Renal pelvis (tissue), 12 donors: ENCODE measurements at places on chromosomes 5 and 9. TPM values are rescaled to one million over a fixed set of nuclear protein-coding genes. Genes with fewer than 3 reads are reported as not detected.

Gene FREM1
- 232 TPM for polyA plus RNA-seq

DNA sequence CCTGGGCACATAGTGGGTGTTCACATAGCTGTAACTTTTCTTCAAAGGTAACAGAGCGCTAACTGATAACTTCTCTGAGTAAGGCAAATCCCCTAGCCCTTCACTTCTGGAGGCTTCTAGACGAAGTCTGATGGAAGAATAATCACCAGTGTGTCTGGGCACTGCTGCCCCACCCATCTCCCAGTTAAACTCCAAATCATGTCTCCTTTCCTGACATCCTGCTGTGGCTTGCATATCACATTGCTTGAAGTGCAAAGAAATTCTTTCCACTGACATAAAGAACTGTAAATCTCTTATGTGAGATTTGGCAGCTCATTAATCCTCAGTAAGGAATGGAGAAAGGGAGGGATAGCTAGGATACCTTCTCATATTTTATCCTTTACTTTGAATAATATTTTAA is 74.6 kb downstream of the MARCHF11 start:
- DNase-seq: no peak

Gene DNAJC18
- 23.4 TPM for polyA plus RNA-seq

- no peak for DNase-seq
Observed at GRCh38 chr5:67378256-67378655, 181.7 kb upstream of the CD180 start.

GRCh38 chr9:110125207-110125751 is 82.7 kb downstream of the C9orf152 start:
- DNase-seq: peak; percentile 84

DNA sequence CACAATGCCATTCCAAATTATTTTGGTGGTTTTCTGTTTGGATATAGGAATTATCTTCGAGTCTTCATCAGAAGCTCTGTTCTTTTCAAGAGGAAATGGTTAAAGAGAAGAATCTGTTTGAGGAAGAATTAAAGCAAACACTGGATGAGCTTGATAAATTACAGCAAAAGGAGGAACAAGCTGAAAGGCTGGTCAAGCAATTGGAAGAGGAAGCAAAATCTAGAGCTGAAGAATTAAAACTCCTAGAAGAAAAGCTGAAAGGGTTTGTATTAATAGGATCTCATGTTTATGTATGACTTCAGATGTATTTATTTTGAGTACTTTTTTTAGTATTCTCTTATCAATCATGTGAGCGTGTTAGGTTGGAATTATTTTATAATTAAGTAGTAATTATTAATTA is 15.0 kb downstream of the HMMR start:
- no peak for DNase-seq

Gene RPS23
- polyA plus RNA-seq: 2,917 TPM

GRCh38 chr9:93276973-93277372 is 93.0 kb downstream of the WNK2 start:
- DNase-seq: no peak

Gene GRAMD2B
- 25.8 TPM for polyA plus RNA-seq

- no peak for DNase-seq
Observed at GRCh38 chr5:153594785-153595184, 104.3 kb downstream of the GRIA1 start.

Gene FOXD4
- polyA plus RNA-seq: 0.42 TPM

GRCh38 chr5:148953711-148954110 is 109.2 kb downstream of the SH3TC2 start:
- no peak for DNase-seq

DNA sequence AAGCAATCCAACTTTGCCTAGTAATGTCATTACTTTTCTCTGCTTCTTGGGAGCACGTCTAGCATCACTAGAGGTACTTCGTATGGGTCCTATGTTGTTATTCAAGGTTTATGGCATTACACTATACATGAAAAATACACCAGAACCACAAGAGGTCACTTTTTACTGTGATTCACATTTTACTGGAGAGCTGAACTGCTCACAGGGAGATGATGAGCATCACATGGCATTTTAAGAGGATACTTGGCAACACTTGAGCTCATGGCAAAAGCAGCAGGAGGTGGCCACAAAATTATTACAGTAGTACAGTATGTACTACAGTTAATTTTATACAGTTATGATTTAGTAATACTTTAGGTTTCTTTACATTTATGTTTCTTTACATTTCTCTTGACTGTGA is 223.4 kb downstream of the PARP8 start:
- DNase-seq: no peak

GRCh38 chr9:86547571-86547970 is 193.4 kb upstream of the TUT7 start:
- no peak for DNase-seq

DNA sequence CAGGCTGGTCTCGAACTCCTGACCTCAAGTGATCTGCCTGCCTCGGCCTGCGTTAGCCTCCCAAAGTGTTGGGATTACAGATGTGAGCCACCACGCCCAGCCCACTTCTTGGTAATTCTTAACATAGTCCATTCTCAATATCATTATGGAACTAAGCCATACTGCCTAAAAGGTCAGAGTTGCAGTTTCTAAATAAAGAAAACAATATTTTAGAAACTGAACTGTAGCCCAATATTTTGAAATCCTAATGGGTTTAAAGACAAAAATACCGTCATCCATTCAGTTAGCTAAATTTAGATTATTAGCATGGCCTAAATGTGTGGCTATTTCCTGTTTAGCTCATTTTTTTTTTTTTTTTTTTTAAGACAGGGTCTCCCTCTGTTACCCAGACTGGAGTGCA is 99.5 kb downstream of the USP20 start:
- no peak for DNase-seq

Gene PRRT1B
- polyA plus RNA-seq: 1.5 TPM

Gene DOK3
- polyA plus RNA-seq: 7.2 TPM

DNA sequence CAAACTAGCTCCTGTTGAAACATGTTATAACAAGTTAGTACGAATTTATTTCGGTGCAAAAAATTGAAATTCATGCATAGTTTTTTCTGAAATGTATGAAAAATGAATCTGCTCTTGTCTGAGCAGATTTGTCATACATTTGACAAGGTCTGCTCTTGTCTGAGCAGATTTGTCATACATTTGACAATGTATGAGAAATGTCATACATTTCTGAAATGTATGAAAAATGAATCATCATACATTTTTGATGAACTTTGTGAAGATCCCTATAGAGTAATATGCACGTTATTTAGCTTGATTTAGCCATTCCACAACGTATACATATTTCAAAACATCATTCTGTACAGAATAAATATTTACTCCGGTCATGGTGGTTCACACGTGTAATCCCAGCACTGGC is 85.9 kb upstream of the PARP8 start:
- DNase-seq: no peak

DNA sequence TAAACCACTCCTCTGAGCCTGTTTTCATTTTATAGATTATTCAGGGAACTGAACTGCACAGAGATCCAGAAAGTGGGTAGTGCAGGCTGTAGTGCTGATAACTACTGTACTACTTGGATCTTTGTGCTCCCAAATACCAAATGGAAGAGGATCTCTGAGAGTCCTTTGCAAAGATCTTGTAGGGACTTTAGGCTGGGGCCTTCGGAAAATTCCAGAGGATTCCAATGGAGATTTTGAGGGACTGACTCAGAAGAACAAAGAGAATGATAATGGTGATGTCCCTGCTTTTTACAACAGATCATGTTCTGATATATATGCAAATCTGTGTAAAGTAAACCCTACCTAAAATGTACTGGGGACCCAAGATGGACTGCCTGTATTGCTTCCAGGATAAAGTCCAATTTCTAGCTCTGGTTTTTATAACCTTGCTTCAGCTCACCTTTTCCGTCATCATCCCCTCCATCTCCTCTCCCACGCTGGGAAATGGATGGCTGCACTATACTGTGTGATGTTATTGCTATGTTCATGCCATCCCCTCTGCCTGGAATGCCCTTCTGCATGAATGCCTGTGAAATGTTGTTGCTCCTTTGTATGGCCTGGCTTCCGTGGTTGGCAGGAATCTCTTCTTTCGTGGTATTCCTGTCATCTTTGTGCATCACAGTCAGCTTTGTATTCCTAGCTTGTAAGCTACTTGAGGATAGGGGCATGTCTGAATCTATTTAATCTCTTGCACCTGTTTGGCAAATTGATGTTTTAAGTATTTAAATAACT is 9.7 kb upstream of the PSMD5 start:
- DNase-seq: peak; percentile 66

GRCh38 chr5:119814655-119815054 is 185.3 kb downstream of the FAM170A start:
- no peak for DNase-seq

- no peak for DNase-seq
Observed at GRCh38 chr9:126217797-126218196, 108.8 kb upstream of the MVB12B start.

- no peak for DNase-seq
Observed at GRCh38 chr9:113930390-113930783, 54.3 kb downstream of the ZNF618 start.

DNA sequence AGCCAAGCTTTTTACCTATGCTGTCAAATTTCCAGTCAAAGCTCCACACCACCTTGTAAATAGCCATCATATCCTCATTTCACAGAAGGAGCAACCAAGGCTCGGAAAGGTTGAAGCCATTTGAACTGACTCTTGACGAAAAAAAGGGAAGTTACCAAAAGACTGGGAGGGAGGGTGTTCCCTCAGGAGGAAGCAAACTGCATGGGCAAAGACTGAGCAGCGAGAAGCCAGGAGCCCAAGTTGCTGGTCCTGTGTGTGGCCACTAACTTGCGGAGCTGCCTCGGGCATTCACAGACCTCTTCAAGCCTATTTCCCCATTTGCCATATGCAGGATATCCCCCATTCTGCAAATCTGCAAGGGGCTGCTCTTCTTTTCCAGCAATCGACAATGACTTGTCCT is 37.4 kb downstream of the TTLL11 start:
- DNase-seq: no peak

DNA sequence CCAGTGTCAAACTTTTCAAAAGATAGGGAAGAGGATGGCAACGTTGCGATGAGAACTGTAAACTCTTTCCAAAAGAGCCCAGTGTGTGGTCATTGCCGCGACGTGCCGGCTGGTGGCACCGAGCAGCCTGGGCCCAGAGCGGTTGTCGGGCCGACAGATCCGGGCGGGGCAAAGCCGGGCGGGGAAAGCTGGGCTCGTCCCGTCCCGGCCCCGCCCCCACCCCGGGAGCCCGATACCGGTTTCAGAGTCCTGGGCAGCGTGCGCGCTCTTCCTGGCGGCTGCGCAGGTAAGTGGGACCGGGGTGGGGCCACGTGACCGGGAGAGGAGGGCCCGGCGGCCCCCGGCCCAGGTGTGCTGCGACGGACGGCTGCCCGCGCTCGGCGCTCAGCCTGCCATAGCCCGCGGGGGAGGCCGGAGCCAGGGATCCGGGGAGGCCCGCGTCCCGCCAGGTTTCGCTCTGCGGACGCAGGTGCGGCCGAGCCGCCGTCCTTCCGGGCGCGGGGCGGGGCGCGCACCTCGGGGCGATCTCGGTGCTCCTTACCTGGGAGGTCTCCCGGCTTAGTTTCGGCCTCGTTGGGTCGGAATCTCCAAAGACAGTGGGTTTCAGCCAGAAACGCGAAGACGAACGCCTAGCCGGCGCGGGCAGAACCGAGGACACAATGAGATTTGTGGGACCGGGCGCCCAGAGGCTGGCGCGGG is at the start of gene MARVELD2:
MARVELD2 (plus strand) TSS at position 232 of the 699 bp plus-strand sequence. CDS start 4,270 bp downstream, outside the sequence.
- DNase-seq: peak; percentile 87

Gene ADAMTSL2
- 1.6 TPM for polyA plus RNA-seq

DNA sequence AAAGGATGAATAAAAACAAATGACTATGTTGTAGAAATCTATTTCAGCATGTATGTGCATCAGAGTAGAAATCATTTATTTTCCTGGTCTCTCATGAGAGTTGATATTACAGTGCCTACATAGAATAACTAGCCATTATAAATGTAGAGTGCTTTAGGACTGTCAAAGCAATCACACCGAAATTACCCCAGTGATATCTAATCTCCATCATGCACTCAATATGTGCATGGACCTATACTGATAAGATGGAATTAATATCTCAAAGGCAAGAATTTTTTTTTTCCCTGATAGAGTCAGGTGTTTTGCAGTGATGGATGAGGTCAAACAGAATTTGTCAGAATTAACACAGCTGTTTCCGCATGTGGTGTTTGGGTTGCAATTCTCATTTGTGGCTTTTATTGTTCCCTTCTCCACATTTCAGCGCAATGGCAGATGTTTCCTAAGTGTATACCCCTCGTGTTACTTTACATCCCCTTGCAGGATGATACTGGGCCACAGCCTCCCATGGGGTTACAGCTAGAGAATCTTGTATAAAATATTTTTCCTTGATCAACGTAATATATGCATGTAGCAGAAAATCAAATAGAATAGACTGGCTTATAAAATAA is 298.8 kb downstream of the RASEF start:
- DNase-seq: no peak

Gene MYMK
- not detected for polyA plus RNA-seq

Gene PDCD1LG2
- 0.12 TPM for polyA plus RNA-seq

- no peak for DNase-seq
Observed at GRCh38 chr9:138020795-138021182, 143.2 kb downstream of the CACNA1B start.

DNA sequence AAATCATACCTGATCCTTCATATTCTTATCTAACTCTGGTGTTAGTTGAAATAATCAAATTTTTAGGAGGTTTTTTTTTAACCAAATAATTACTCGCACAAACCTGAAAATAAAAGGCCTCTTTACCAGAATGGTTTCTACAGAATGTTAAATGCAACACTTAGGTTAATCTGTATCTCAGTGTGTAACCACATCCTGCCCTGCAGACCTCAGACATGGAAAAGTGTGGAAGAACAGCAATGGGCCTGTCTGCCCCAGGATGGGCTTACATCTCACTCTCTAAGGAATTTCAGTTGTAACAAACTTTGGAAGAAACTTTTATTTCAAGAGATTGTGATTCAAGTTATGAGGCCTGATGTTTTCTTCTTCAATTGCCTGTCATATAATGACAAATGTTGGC is 32.5 kb upstream of the MIER3 start:
- no peak for DNase-seq
